Stimulated activated CD8-positive, alpha-beta memory T cell treated with anti-CD3 and anti-CD28 coated beads, Interleukin-12 subunit alpha, Interleukin-12 subunit beta, amount 100 ng/mL, for 4 hours (primary cell): ENCODE measurements at places on chromosomes 12 and 14.

DNA sequence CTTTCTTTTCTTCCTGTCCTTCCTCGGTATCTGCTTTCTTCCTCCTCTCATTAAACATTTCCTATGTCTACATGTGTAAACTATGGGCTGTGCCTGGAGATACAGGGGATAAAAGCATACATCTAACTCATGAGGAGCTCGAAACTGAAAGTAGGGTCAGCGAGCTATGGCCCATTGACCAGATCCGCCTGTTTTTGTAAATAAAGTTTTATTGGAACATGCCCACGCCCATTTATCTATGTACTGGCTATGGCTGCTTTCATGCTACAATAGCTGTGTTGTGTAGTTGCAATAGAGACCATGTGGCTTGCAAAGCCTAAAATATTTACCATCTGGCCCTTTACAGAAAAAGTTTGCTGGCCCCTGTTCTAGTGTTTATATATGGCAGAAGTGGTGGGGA is 500.8 kb upstream of the GARIN6 start:
- no peak for DNase-seq

DNA sequence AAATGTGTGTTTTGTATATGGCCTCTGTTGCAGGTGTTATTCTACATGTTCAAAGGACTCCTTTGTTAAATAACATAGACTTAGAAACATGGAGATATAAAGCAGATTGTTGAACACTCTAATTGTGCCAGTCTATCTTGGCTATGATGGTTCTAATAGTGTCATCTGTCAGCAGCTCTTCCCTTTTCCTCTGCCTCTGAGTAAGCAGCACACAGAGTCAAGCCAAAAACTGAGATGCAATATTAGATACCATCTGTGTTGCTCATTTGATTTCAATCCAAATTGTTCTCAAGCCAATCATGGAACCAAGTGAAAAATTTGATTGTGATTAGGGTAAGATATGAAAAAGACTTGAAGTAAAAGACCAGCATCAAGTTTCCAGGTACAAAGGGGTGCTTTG is 871.1 kb upstream of the MGAT4C start:
- DNase-seq, result no peak

GRCh38 chr12:119235197-119235751 is 56.5 kb downstream of the HSPB8 start:
- DNase-seq, result no peak

DNA sequence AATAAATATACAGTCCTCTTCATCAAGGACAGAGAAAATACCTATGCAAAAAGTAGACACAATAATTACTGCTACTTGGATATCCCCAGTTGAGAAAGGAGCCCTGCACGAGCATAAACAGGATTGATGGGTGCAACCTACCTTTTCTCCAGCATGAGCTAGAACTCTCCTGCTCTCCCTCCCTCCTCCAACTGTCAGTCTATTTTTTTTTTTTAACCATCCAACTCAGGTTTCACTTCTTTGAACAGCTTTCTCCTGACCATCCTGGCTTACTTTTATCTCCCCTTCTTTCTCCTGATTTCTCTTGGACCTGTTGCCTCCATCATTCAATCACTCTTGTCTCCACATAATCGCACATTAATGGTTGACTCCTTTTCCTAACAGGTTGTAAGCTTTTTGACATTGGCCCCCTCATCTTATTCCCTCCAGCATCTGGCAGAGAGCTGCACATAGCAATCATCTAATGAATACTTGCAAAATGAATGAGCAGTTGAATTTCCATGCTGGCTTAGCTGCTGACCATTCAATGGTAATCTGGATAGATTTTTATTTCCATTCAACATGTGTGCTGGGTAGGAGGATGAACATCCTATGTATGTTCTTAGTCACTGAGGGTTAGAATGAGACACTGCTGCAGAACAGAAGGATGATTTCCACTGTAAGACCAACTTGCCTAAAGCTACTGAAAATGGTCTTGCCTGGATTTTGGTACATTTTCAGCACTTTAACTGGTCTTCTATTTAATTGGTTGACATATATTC is 24.4 kb downstream of the MYBPC1 start:
- DNase-seq, result no peak

- no peak for DNase-seq
Observed at GRCh38 chr12:108305520-108305919, 33.6 kb downstream of the CMKLR1 start.

DNA sequence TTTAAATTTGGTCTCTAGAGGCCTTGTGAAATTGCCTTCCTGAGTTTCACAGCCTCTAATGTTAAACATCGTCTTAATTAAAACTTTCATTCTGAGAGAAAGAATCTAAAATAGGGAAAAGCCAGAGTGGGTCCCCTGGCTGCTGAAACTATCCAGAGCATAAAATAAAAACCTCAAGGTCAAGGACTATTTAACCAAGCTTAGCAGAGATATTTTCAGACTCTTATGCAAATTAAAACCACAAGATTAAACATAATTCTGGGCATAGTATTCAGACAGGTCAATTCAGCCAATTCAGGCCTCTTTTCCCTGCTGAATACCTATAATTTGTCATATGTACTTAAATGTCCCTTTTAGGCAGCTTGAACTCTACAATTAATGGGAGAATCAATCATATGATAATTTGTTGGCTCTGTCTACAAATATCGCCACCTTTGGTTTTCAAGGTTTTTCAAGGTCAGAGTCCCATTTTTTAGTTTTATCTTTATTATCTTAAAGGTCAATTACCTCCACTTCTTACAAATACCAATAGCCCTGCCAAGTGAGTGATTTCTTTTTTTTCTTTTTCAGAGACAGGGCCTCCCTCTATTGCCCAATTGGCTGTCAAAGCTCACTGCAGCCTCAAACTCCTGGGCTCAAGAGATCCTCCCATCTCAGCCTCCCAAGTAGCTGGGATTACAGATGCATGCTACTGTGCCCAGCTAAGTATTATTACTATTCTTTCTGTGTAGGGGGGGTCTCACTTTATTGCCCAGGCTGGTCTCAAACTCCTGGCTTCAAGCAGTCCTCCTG is 257.1 kb downstream of the PHLDA1 start:
- no peak for DNase-seq

- DNase-seq, result no peak
Observed at GRCh38 chr12:80018119-80018518, 81.2 kb upstream of the OTOGL start.

- DNase-seq, result peak; percentile 15
Observed at GRCh38 chr12:7959701-7960121, 23.7 kb upstream of the SLC2A3 start.

DNA sequence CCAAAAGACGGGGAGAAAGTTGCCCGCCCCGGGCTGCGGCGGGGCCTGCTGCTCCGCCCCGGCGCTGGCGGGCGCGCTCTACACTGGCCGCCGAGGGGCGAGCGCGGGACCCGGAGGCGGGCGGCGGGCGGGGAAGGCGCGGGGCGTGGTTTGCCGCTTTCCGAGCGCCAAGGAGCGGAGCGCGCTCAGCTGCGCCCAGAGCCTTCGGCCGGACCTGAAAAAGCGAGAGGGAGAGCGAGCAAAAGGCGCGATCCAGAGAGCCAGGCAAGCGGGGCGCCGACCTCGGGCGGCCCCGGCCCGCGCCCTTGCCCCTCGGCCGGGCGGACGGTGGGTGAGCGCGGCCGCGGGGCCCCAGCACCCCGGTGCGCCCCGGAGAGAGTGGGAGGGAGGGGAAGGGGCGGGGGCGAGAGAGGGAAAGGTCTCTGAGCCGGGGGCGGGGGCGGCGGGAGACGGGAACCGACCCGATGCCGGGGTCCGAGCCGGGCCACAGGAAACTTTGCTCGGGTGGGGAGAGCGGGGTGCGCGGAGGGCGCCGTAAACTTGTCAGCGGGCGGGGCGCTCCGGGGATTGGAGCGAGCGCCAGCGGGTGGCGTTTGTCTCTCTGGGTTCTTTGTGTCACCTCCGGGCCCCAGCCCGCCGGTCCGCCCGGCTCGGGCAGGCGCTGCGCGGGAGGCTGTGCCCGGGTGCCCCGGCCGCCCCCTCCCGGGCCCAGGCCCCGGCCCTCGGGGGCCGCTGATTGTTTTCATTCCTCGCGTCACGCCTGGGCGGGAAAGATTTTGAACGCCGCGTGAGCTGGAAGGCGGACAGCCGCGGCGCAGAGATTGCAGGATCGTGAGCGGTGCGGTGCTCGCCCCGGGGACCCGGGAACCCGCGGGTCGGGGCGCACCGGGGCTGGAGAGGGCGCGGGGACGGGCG is at the start of gene SYNE2:
Gene SYNE2 (plus strand): TSS at position 188 of the 915 bp plus-strand sequence. CDS start 56,145 bp downstream, outside the sequence.
- DNase-seq, result peak; percentile 74

- no peak for DNase-seq
Observed at GRCh38 chr12:131905630-131906091, 11.2 kb downstream of the ULK1 start.

GRCh38 chr12:130076126-130076525 is 86.1 kb upstream of the FZD10 start:
- no peak for DNase-seq

GRCh38 chr14:30214461-30215090 is 286.9 kb upstream of the PRKD1 start:
- DNase-seq, result no peak

DNA sequence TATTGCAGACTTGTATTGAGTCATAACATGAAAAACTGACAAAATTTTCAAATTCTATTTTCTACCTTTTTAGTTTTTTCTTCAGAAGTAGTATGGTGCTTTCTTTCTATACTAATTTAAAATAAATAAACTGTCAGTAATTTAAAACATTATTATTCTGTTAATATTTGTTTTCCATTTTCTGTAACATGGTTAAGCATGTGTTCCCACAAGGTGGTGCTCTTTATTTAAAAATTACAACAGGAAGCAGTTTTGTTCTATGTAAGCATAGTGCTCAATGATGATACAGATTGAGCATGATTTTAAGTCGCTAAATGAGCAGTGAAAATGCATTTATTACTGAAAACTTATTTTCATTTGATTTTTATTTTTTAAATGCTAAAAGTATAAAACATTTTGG is 114.6 kb downstream of the PPFIA2 start:
- no peak for DNase-seq

GRCh38 chr12:124168016-124168786 is 126.7 kb upstream of the RFLNA start:
- DNase-seq, result no peak

DNA sequence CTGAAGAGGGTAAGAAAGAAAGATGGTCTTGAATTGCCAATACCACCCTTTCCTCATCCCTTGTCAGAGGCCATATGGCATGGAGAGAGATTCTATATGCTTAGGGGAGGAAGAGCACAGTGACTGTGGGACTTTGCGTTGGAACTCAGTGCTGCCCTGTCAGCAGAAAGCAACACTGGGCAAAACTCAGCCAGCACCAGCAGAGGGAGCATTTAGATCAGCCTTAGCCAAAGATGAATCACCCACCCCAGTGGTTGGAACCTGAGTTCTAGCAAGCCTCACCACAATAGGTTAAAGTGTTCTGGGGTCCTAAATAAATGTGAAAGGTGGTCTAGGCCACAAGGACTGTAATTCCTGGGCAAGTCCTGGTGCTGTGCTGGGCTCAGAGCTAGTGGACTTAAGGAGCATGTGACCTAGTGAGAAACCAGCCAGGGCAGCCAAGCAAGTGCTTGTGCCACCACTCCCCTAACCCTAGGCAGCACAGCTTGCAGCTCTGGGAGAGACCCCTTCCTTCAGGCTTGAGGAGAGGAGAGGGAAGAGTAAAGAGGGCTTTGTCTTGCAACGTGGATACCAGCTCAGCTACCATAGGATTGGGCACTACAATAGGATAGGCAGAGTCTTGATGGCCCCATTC is 11.4 kb upstream of the BCAT1 start:
- no peak for DNase-seq

DNA sequence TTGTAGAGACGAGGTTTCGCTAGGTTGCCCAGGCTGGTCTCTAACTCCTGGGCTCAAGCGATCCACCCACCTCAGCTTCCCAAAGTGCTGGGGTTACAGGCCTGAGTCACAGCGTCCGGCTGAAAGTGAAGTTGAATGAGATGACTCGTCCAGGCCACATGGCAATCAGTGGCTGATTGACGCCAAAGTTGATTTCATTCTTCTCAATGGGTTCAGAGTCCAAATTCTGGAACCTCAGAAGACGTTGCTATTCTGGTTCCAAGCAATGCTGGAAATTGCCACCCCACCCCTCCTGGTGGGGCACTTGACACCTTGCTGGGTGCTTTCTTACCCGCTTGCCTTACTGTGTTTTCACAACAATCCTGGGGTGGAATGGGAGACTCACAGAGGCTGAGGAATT is 14.9 kb downstream of the ABCB9 start:
- DNase-seq, result no peak

DNA sequence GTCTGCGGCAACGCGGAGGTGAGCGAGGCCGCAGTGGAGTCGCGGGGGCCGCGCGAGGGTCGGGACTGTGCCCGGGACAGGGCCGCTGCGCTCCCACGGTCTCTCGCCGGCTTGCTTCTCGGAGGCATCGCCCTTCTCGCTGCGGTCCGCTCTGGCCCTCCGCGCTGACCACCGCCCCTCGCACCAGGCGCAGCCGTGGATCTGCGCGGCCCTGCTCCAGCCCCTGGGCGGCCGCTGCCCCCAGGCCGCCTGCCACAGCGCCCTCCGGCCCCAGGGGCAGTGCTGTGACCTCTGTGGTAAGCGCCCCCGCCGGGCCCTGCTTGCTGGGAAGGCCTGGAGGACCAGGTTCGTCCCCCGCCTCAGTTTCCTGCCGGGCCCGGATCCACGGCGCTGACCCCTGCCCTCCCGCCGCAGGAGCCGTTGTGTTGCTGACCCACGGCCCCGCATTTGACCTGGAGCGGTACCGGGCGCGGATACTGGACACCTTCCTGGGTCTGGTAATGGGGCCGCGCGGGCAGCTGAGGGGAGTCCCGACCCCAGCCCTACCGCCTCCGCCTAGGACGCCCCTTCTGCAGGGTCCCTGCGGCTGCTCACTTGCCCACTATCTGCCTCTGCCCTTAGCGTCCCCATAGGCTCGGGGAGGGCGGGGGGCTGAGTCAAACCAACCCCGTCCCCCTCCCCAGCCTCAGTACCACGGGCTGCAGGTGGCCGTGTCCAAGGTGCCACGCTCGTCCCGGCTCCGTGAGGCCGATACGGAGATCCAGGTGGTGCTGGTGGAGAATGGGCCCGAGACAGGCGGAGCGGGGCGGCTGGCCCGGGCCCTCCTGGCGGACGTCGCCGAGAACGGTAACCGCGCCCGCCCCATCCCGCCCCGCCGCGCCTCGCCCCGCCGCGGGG is 7.0 kb downstream of the AMN start:
- DNase-seq, result no peak

DNA sequence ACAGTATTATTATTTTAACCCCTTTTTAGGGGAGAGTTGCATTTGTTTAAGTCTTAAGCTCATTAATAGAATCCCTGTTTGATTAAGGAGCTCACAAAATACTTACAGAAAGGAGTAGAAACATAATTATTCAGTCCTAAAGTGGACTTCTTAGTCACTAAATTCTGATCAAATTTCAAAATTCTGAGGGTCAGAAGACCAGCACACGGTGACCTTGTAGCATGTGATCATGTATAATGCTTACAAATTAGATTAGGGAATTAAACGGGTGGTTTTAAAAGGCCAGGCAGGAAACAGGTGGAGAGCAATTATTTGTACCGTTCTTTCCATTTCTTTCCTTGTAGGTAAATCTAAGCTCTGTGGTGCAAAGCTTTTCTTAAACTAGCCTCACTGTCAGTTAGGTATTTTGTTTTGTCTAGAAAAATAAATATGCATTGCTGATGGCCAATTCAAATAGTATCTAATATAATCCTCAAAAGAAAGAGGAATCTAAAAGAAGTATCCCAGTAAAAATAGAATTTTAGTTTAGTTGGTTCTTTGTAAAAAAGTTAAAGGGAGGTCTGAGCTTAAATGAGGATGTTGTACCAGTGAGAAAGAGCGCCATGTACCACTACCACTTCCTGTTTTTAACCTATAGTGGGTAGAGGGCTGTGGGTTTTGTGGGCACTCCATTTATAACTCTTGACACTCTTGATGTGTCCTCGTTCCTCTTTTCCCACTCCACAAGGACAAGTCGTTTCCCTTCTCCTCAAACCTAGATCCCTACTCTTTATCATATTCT is 51.1 kb downstream of the SLC38A1 start:
- no peak for DNase-seq

GRCh38 chr12:49819786-49820185 is 8.4 kb downstream of the NCKAP5L start:
- no peak for DNase-seq
